Tongue (tissue), 3 donors: ENCODE measurements at places on chromosomes 1 and 21. TPM values are rescaled to one million over a fixed set of nuclear protein-coding genes. Genes with fewer than 3 reads are reported as not detected.
A peak's percentile ranks its signal among the peaks of the same experiment; 100 is the strongest.

DYRK3 gene
- 8.0 TPM for total RNA-seq

SELENBP1 gene
- 40.3 TPM for total RNA-seq

GRCh38 chr1:94620345-94621031, 78.9 kb upstream of the F3 start:
- DNase-seq, result no peak

DNA sequence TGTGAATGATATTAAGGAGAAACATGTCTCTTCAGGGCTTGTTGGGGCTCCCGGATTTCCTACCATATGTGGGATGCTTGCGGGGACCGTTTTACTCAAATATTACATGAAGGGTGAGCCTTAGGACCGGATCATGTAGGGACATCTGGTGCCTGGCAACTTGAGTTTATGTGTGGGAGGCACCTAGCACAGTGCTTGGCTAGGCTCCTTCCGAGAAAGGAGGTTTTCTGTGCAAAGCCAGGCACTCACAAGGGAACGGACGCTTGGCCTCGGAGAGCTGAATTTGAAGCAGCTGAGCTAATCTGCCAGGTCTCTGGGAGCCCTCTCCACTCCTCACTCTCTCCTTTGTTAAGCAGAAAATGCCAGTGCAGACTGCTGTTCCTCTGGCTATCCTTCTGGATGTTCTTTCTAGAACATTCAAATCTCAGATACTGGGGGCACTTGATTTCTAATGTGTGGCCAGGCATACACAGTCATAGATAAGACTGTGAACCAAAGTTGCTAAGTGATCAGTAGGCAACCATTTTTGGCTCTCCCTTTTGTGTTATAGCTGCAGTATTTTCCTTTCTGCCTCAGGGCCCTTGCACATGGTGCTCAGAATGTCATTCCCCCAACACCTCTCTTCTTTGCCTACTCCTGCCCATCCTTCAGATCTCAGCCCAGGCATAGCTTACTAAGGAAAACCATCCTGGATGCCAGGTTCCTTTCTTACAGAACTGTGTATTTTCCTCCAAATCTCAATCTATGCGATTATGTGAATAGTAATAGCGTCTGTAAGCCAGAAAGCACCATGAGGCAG, 216.6 kb upstream of the CSF3R start:
- DNase-seq, result no peak

DNA sequence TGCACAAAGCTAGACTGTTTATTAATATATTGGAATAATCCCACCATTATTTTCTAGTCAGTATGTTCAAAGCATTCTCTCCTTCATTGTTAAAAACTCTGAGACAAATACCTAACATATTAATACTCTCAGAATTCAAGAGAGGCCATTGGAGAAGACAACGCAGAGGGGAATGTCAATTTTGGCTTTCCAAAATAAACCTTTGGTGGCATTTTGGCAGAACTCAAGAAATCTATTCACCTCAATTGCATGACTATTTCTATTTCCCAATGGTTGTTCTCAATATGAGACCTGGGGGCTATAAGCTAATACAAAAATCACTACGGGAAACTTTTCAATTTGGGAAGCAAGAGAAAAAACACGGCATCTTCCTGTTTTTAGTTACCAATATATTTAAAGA, 58.5 kb downstream of the RUSC1 start:
- DNase-seq, result no peak

GRCh38 chr1:150268340-150268704, 494 bp downstream of the APH1A start:
- DNase-seq, result no peak

BRDT gene
- total RNA-seq, result not detected

DNA sequence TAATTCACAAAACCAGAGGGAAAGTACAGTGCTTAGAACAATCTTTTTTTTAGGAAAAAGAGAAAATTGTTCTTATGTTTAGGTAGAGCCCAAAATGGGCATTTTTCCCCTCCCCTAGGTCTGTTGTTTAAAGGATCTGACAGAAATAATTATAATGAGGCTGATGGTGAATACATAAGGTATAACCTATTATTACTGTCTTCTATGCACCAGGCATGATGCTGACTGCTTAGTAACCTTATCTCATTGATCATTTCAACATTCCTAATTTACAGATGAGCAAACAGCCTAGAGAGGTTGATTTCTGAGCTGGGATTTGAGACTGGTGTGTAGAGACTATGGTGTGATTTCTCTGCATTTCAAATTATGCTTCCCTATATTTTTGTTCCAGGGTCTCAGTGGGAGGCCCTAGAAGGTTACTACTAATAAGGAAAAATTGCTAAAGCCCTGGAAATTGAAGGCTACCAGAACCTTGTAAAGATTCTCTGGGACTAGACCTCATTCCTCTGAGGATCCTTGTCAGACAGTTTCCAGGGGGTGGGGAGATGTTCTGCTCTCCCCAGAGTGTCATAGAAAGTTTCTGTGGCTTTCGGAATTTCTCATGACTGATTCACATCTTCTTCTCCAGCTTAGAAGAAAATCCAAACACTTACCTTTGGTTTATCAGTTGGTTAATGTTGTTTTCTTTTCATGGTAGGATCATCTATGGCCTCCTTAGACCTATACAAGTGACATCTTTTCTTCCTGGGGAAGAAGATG, 44.9 kb downstream of the ROR1 start:
- no peak for DNase-seq

CSF3R gene
- total RNA-seq, result 13.3 TPM

GRCh38 chr1:19083081-19083480, 126.6 kb upstream of the IFFO2 start:
- no peak for DNase-seq

GRCh38 chr1:22749503-22749902, 38.9 kb downstream of the EPHB2 start:
- no peak for DNase-seq

CLDN14 gene
- total RNA-seq, result 3.4 TPM

ANGPTL1 gene
- total RNA-seq, result 210 TPM

NDUFS5 gene
- 314 TPM for total RNA-seq

- DNase-seq, result no peak
Observed at GRCh38 chr1:240591078-240591477, 20.9 kb downstream of the GREM2 start.

MRPS21 gene
- total RNA-seq, result 19.7 TPM

GRCh38 chr1:199580300-199580699, 447.2 kb upstream of the NR5A2 start:
- no peak for DNase-seq

GRCh38 chr1:199811163-199811562, 216.3 kb upstream of the NR5A2 start:
- no peak for DNase-seq

PYHIN1 gene
- 0.21 TPM for total RNA-seq

GRCh38 chr1:39819091-39819812, 30.6 kb upstream of the BMP8B start:
- DNase-seq, result no peak

KCNK2 gene
- total RNA-seq, result 1.5 TPM

GRCh38 chr1:10969267-10969970, 43.0 kb upstream of the TARDBP start:
- DNase-seq, result no peak

KCNH1 gene
- 2.5 TPM for total RNA-seq

FAM131C gene
- total RNA-seq, result 0.72 TPM

GRCh38 chr1:31627930-31628559, 10.6 kb downstream of the HCRTR1 start:
- peak; percentile 60 for DNase-seq

GRCh38 chr1:43619996-43620920, 29.7 kb upstream of the KDM4A start:
- no peak for DNase-seq

MYBPH gene
- total RNA-seq, result 37.5 TPM

RGS8 gene
- total RNA-seq, result 0.10 TPM

- no peak for DNase-seq
Observed at GRCh38 chr1:235018720-235019444, 109.8 kb downstream of the TOMM20 start.

GRCh38 chr1:192786576-192786975, 22.3 kb upstream of the RGS2 start:
- DNase-seq, result no peak

DNA sequence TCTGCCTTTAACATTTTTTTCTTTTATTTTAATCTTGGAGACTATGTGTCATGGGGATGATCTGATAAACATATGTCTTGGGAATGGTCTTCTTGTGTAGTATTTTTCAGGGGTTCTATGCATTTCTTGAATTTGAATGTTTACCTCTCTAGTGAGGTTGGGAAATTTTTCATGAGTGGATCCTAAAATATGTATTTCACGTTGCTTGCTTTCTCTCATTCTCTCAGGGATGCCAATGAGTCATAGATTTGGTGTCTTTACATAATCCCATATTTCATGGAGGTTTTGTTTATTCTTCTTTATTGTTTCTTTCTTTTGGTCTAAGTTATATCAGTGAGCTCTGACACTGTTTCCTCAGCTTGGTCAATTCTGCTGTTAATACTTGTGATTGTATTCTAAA, 1237.2 kb downstream of the PLA2G4A start:
- DNase-seq, result no peak
